ENCODE measurements at places on chromosomes 12 and 14.

DNA sequence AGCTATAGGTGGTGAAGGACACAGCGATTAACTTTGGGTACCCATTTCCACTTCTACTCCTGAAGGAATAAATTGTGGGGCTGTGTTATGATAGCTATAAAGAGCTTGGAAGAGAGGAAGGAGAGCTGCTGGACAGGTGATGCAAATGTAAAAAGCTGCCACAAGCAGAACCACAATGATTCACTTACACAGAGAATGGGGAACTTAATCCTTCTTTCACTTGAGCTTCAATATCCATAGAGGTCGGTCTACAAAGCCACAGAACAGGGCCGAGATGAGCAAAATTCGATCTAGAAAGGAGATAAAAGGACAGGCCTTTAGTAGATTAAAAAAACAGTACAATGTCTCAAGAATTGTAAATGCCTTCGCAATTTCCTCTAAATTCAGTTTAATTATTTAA, 831.1 kb downstream of the LRFN5 start:
- no peak for DNase-seq

GRCh38 chr14:102318781-102319276, 717 bp upstream of the ZNF839 start:
- DNase-seq = no peak

- DNase-seq = no peak
These were observed 376.6 kb downstream of the ADGRD1 start for GRCh38 chr12:131330106-131330815.

- no peak for DNase-seq
These were observed 6.8 kb downstream of the MAP1LC3B2 start for GRCh38 chr12:116565963-116566362.

- no peak for DNase-seq
These were observed 150.8 kb downstream of the PRKCH start for GRCh38 chr14:61472011-61472672.

GRCh38 chr14:74611650-74612349, at the start of gene LTBP2:
Gene LTBP2 (minus strand): TSS chr14:74612237. CDS start chr14:74611944, 293 bp downstream.
- DNase-seq = no peak

DNA sequence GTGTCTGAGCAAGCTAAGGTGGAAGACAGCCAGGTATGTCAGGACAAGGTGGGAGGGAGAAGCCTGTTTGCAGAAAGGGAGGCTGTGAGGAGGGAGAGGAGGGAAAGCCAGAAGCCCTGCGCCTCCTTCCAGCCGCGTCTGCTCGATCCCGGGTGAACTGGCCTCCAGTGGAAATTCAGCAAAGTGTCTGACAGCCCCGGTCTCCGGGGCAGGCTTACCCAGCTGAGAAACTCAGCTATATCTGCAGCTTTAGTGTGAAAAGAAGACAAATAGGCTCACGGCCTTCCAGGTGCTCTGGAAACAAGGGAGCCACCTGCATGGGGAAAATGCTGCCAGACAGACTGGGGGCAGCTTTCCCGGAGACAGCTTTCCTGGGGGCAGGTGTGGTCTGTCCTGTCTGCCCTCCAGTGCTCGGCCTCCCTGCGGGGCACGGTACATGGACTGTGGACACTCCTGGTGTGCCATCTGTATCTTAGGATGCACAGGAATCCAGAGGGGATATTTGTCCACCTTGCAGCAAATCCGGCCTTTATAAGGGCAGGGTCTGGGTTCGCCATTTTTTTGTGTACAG, 6.3 kb downstream of the RFLNA start:
- no peak for DNase-seq

GRCh38 chr12:1922075-1922709, 3.7 kb upstream of the CACNA2D4 start:
- no peak for DNase-seq

- no peak for DNase-seq
These were observed 41.4 kb downstream of the SLC17A8 start for GRCh38 chr12:100398307-100398706.

DNA sequence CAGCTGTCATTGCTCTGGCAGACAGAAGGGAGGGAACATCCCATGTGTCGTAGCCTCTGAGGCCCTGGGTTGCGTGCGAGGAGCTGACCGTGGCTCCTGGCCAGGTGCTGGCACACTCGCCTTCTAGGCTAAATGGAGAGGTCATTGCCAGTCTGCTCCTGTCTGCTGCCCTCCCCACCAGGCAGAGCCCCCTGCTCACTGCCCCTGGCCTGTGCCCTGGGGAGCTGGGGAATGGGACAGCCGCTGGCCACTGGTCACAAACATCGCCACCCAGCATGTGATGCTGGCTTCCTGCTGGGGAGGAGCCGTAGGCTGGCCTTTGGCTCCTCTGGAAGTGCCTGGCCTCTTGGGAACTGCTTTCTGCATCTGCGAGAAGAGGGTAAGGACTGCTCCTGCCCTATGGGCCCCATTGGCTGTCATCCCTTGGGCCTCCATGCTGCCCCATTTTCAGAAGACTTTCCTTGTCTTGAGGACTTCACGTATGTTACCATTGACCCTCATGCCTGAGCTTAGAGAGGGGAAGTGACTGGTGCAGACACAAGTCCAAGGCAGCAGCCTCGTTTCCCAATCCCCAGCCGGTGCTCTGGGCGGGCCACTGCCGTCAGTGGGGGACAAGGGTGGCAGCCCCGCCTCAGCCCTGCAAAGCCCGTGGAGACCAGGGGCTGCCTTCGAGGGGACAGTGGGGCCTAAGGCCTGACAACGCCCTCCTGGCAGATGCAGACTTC, 2.0 kb upstream of the TNFAIP2 start:
- no peak for DNase-seq

DNA sequence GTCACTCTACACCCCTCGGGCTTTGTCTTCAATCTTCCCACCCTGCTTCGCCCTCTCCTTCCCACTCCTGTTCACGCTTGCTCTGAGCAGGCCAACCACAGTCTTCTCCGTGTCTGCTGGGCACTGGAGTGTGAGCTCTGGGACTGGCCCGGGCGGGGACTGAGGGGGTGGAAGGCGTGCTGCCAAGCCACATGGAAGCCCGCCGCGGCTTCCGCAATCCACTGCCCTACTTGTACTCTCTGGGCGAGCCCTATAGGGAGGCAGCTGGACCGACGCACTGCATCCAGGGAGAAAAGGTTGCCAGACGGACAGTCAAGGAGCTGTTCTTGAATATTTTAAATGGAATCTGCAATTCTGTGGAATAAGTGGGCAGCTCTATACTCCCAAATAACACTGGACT, 24.8 kb downstream of the GOLGA3 start:
- no peak for DNase-seq

DNA sequence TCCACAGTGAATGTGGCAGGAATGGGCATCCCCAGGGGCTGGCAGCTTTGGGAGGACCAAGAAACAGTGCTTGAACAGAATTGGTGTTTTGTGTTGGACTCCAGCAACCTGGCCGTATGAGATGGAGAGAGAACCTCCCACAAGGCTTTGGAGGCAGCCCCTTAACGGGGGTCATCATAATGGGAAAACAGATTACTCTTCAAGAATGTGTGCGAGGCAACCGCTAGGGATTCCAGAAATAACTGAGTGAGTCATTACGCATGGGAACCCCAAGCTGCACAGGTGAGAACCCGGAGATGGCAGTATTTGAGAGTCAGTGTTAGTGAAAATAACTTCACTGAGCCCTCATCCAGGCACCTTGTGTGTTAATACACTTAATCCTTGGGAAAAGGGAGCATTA, 567.8 kb upstream of the TBX3 start:
- DNase-seq = no peak

DNA sequence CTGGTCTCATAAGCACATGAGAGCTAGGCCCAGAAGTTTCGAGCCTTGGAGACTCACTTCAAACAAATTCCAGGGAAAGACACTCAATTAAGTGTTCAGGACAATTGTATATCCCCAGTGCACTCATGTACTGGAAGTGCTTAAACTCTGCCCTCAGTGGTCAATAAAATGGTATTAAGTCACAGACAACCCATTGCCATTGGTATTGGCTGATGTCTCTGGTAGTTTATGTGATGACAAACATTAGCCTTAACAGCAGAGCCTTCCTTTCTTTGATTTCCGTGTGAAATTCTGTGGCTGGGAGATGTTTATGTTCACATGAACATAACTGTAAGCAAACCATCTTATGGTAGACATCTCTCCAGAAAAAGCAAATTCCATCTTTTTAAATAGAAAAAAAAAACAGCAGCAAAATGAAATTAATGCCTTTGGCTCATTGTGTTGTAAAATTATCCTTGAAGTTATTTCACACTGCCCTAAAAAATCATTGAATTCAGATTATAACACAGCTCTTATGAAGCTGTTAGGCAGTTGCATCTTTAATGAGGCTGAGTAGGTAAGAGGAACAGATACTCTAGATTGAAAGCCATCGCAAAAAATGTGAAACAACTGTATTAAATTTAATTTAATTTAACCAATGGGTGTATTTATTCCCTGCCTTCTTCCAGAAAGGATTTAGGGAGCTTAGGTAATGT, 216.2 kb upstream of the PLEKHG7 start:
- no peak for DNase-seq

- DNase-seq = no peak
These were observed 25.6 kb downstream of the FAM161B start for GRCh38 chr14:73924337-73924736.

DNA sequence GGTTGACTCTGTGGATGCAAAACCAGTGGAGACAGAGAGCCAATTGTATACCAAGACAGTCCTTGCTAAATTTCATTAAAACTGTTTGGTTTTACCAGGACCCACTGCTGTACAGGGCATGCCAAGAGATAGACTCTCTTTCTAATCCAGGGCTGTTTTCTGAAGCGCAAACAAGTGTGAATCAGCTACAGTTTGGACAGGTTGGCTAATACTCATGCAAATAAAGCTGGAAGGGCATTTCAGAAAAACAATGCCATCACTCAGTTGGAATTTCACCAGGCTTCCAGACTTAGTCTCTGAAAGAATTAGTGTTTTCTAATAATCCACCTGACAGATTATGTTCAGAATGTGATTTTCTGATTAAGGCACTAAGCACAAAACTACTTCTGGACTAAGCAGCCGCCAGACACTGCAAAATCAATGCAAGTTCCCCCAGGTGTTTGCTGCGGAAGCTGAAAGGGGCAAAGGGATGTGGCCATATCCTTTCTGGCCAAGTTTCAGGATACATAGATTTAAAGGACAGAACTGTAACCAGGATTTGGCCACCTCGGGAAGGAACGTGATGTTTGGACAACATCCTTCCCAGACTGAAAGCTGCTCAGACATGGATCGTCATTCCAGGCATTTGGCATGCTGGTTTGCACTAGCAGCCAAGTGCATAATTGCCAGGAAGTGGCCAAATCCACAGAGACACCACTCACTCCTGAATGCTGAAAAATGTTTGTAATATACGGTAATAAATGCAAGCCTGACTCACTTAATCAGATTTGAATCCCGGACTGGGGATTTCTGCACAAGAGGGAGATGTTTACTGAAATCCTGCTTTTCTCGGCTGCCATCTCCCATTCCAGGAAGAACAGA, 32.0 kb upstream of the CDKN3 start:
- no peak for DNase-seq

- DNase-seq = no peak
These were observed 66.4 kb upstream of the MAP1LC3B2 start for GRCh38 chr12:116492703-116493324.

DNA sequence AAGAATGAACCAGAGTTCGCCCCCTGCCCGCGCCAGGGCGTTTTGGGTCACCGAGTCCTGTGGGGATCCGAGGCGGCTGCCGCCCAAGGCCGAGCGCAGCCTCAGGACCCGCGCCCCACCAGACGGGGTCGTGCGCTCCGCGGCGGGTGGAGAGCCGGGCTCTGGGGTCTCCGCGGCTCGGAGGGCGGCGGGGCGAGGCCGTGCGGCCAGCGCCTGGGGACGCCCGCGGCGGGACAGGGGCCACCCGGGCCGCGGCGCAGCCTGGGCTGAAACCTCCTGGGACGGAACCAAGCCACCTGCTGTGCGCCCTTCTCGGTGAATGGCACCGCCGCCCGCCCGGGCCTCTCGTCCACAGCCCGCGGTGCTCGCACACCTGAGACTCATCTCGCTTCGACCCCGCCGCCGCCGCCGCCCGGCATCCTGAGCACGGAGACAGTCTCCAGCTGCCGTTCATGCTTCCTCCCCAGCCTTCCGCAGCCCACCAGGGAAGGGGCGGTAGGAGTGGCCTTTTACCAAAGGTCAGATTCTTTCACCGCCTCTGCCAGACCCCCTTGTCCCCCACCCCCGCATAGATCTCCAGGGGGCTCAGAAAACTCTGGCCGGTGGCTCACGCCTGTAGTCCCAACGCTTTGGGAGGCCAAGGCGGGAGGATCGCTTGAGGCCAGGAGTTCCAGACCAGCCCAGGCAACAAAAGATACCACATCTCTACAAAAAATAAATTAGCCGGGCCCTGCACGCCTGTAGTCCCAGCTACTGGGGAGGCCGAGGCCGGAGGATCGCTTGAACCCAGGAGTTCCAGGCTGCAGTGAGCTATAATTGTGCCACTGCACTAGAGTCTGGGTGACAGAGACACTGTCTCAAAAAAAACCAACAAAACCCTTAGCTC, 901 bp downstream of the B3GNT4 start:
- no peak for DNase-seq

DNA sequence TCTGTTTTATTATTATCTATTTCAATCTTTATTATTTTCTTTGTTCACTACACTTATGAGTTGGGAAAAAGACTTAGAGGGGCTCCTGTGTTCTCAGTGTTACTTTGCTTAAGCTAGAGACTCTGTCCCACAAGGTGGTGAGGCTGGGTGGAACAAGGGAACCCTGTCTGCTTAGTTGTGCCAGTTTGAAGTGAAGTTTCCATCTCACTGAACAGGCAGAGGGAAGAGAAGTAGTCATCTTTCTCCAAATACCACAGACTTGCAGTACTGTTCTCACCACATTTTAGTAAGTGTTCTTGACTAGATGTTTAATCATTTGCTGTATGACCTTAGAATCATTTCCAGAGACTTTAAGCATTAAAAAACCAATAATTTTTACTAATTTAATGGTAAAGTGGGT, 195.7 kb upstream of the NEDD1 start:
- no peak for DNase-seq

- peak; percentile 64 for DNase-seq
These were observed 161.1 kb downstream of the SUDS3 start for GRCh38 chr12:118537481-118537917.

DNA sequence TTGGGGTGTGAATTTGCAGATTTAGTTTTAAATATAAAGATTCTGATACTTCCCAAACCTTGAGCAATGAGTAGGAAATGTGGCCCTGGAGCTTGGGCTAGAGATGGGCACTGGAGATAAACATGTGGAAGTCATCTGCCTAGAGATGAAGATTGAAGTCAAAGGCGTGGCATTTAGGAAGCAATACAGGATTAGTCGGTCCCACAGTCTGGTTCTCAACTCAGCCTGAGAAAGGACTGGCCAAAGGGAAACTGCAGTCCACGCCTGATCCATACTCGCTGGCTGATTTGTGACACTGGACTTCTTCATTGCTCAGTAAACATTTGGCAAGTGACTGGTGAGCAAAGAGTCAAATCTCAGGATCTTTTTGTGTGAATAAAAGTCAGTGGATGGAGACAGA, 268.2 kb upstream of the ATP2B1 start:
- DNase-seq = no peak

GRCh38 chr12:19129486-19130223, at the start of gene PLEKHA5:
Gene PLEKHA5 (plus strand): TSS chr12:19129733. CDS start chr12:19129800, 67 bp downstream.
- DNase-seq = peak; percentile 16

Data from anterior cingulate cortex (tissue), 58 donors.